ENCODE measurements at places on chromosomes 1 and 21. TPM values are rescaled to one million over a fixed set of nuclear protein-coding genes. Genes with fewer than 3 reads are reported as not detected.

SH2D2A gene
- 135 TPM for total RNA-seq

TMEM269 gene
- 0.12 TPM for total RNA-seq

TEX38 gene
- not detected for total RNA-seq

IFI44L gene
- 16.1 TPM for total RNA-seq

CR1L gene
- not detected for total RNA-seq

CD1E gene
- not detected for total RNA-seq

KRTAP7-1 gene
- total RNA-seq: not detected

CRNN gene
- not detected for total RNA-seq

OR2L2 gene
- total RNA-seq: not detected

KCNE2 gene
- total RNA-seq: not detected

TFF2 gene
- not detected for total RNA-seq

PGLYRP4 gene
- total RNA-seq: not detected

FCRL4 gene
- total RNA-seq: not detected

BARHL2 gene
- total RNA-seq: not detected

NIBAN1 gene
- total RNA-seq: 154 TPM

LCE3D gene
- not detected for total RNA-seq

AXDND1 gene
- not detected for total RNA-seq

SV2A gene
- 0.63 TPM for total RNA-seq

HES3 gene
- not detected for total RNA-seq

CFAP141 gene
- not detected for total RNA-seq

AK5 gene
- total RNA-seq: not detected

C1QA gene
- not detected for total RNA-seq

DNM3 gene
- total RNA-seq: 0.12 TPM

SLC6A17 gene
- not detected for total RNA-seq

OR2T33 gene
- not detected for total RNA-seq

GNAT2 gene
- not detected for total RNA-seq

GMEB1 gene
- total RNA-seq: 7.0 TPM

MAP10 gene
- 1.1 TPM for total RNA-seq

TSNAX gene
- total RNA-seq: 69.8 TPM

CLCA1 gene
- not detected for total RNA-seq

MAN1C1 gene
- total RNA-seq: not detected

INKA2 gene
- 1.6 TPM for total RNA-seq

USH2A gene
- total RNA-seq: 0.02 TPM

HJV gene
- not detected for total RNA-seq

IL6R gene
- 4.9 TPM for total RNA-seq

TEDDM1 gene
- not detected for total RNA-seq

FNBP1L gene
- 21.3 TPM for total RNA-seq

NCDN gene
- 10.0 TPM for total RNA-seq

TGFB2 gene
- total RNA-seq: 46.5 TPM

RGS13 gene
- total RNA-seq: not detected

CFAP57 gene
- 0.46 TPM for total RNA-seq

THAP3 gene
- 28.8 TPM for total RNA-seq

CYP2J2 gene
- 0.25 TPM for total RNA-seq

ITLN1 gene
- total RNA-seq: not detected
